ENCODE measurements at places on chromosomes 16 and 17.

GRCh38 chr17:73324160-73324475 is 12.3 kb upstream of the CDC42EP4 start:
- DNase-seq = peak; percentile 85

DNA sequence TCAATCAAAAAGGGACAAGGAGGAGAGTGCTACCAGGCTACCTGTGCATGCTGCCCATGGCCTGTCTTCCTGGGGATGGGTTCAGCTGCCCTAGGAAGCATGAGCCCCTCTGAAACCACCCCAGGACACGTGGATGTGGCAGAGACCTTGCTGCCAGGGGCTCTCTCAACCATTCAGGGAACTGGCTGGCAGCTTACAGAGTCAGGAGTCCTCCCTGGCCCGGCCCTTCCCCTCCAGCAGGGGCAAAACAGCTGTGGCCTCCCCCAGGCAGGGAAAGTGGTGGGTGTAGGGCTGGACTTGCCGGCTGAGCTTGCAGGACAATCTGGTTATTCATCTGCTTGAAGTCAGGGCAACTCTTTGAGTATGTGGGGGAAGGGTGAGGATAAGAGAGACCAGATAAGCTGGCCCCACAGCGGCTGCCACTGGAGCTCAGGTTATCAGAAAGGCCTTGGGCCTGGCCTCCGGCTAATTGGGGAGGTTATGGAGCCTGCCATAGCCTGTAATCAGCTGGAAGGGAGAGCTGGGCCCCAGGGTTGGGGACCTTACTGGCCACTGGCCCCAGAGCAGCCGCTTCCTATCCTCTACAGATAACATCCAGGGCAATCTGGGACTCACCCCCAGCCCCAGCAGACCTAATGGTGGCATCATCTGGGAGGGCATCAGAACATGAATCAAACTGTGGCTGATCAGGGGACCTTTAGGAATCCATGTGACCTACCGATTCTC is 5.6 kb upstream of the TBX2 start:
- peak; percentile 52 for DNase-seq

DNA sequence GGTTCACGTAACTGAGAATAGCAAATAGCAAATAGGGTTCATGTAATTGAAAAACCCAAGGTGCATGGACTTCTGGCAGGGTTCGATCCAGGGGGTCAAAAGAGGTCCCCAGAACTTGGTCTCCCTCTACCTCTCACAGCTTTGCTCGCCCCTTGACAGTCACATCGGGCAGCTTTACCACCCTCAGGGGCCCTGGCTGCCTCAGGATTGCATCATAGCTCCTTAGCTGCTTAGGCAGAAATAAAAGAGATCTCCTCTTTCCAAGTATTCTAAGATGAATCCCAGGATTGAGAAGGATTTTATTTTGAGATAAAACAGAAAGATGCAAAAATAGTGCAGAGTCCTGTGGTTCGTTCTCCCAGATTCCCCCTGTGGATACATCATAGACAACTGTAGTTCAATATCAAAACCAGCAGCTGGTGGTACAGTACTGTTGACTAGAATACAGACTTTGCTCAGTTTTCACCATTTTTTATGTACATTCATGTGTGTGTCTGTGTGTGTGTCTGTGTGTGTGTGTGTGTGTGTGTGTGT is 12.8 kb downstream of the ADGRG3 start:
- no peak for DNase-seq

DNA sequence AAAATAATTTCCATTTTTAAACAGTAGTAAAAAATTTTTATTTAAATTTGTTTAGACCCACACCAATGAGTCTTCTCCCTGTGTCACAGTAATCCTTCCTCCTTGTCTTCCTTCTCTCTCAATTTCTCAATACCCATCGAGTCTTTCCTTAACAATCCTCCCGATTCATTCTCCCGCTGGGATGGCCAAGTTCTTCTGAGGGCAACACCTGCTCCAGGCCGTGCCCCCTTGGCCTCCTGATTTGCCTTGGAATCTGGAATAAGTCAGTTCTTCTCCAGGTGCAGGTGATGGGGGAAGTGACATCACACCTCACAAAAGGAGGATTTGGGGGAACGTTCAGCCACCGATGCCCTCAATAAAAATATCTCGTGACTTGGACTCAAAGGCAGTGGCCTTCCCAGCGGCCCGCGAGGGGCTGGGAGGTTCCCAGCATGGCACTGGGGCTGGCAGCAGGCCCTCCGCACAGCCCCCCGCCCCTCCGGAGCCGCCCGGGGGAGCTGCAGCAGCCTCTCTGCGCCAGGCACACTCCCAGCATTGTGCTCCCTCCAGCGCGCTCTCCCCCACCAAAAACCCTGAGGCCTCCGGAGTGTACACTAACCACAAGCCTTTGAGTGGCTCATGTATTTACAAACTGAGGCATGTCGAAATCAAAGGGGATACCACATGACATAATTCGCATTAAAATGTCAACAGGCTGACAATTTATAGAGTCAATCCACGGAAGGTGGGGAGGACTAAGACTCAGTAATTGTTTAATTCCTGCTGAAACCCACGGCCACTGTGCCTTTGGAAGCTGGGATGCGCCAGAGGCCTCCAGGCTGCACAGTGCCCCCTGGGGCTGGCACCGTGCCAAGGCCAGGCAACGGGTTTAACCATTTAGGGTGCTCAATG is 120.5 kb downstream of the ZFHX3 start:
- no peak for DNase-seq

- peak; percentile 91 for DNase-seq
Observed at GRCh38 chr17:48593840-48594537, 410 bp upstream of the HOXB5 start.

GRCh38 chr17:40832840-40833239 is 10.4 kb upstream of the KRT10 start:
- DNase-seq = no peak

DNA sequence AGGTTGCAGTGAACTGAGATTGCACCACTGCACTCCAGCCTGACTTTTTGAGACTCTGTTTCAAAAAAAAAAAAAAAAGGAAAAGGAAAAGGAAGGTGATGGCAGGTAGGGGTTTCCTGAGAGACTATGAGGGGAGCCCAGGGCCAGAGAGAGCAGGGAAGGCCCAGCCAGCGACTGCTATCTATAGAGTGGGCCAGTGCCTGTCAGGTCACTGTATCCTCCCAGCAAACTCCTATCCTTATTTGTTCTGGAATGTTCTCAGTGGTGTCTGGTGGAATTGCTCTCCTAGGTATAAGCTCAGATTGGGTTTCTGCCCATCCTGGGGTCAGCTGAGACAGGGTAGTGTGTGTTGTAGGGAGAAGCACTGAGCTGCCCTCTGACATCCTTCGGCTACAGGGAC is 14.9 kb upstream of the TMEM11 start:
- DNase-seq = no peak

DNA sequence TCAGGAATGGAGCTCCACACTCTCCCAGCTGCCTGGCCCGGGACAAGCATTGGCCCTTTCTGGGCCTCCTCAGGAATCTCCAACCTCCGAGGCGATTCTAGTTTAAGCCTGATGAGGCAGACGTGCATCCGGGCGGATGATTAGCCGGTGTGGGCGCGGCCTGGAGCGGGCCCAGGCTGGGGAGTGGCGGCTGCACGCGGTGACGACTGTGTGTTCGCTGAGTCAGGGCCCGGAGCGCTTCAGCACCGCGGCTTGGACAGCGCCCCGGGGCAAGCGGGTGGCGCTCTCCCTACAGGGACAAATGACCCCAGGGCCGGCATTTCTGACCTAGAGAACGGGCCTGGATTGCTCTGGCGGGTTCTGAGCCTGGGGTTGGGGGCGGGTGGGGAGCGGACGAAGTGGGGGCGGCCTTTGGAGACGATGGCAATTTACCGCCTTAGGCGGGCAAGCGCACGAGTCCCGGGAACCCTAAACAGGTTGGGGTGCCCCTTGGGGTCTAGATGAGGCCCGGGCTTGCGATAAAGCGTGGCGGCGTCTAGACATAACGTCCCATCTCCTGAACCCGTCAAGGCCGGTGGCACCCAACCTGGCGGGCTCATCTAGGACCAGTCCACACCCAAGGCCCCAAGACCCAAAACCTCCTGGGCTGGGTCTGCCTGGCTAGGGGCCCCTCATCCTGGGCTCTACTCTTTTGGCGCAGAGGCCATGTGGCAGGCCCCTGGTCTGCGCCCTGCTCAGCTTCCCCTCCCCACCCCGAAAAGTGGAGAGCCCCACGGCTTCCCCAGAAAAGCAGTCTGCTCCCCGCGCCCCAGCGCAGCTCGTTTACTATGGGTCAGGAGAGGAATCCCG is 22.3 kb upstream of the ZNHIT3 start:
- peak; percentile 76 for DNase-seq

DNA sequence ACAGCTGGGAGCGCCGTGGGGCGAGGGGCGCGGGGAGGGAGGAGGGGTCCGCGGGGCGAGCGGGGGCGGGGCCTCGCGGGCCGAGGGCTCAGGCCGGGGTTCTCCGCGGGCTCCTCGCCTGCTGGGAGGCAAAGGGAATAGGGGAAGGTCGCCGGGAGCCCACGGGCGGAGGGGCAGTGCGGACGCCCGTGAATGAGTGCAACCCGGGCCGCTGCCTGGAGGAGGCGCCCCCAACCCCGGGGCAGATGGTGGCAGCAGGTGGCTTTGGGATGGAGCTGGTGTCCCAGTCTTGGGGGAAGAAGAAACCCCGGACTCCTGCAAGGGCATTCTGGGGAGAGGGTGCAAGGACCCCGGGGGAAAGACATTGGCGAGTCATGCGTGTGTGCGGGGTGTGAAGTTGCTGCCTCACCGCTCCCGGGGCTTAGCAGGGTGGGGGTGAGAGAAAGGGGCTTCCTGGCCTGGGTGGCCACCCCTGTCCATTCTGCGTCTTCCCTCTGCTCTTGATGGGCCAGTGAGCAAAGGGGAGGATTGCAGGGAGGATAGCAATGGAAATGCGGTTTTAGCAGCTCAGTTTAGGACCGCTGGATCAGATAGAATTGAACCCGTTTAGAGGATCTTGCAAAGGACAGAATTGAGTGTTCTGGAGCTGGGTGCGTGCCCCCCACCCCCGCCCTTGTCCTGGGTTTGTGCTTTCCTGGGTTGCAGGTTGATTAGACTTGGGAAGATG is 526 bp downstream of the KIAA0513 start:
- peak; percentile 75 for DNase-seq

DNA sequence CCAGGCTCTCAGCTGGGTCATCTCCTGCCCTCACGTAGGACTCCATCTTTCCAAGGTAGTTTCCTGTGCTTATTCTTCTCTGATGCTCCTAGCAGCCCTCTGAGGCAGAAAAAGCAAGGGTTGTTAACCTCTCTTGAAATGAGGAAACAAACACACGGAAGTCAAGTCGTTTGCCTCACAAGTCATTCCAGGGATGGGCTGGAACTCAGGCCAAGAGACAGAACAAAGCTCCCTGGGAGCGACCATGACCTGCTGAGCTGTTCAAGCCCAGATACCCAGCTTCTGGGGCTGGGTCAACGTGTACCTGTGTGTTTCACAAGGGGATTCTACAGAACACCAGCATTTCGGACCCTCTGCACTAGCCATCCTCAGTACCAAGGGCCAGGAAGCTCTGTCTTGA is 28.1 kb downstream of the SRL start:
- no peak for DNase-seq

GRCh38 chr17:58493506-58493905 is 5.3 kb upstream of the HSF5 start:
- DNase-seq = no peak

DNA sequence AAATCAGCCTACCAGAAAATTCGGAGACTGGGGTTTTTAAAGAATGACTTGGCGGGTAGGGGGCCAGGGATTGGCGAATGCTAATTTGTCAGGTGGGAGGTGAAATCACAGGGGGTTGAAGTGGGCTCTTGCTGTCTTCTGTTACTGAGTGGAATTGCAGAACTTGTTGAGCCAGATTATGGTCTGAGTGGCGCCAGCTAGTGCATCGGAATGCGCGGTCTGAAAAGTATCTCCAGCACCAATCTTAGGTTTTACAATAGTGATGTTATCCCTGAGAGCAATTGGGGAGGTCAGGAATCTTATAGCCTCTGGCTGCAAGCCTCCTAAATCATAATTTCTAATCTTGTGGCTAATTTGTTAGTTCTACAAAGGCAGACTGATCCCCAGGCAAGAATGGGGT is 762 bp upstream of the RBL2 start:
- no peak for DNase-seq

- DNase-seq = no peak
Observed at GRCh38 chr17:44940317-44940716, 7.3 kb downstream of the KIF18B start.

GRCh38 chr16:17748044-17748719 is 277.4 kb upstream of the XYLT1 start:
- no peak for DNase-seq

- DNase-seq = peak; percentile 82
Observed at GRCh38 chr17:78127888-78128550, 536 bp downstream of the TMC6 start.

DNA sequence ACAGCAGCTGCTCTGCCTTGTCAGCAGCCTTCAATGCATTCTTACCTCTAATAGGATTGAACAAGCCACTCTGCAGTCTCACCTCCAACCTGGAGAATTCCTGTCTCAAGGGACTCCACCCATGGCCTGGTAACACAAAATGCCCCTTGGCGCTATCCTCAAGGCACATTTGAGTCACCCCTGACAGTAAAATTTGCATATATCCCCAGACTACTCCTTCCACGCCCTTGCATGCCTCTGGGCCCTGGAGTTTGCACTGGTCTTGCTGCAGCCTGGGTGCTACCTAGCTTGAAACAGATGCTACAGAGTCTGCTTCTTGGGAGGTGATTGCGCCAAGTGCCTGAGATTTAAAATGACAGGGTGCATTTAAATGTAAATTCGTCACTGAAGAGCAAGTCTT is 391.4 kb upstream of the MAF start:
- no peak for DNase-seq

DNA sequence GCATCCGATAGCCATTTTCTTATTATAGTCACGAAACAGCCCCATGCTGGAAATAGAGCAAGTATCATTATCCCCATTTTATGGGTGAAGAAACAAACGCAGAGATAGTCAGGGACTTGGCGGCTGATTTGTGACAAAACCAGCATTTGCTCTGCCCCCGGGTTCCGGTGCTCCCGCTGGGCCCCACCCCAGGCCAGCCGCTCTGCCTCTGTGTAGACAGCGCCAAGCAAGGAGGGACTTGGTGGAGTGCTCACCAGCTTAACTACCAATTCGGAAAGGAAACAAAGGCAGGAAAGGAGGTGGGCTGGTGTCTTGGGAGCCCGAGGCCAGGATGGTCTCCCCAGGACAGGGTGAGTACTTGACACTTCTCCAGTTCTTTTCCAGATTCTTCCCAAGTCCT is 10.0 kb downstream of the SRL start:
- peak; percentile 62 for DNase-seq

All from right cardiac atrium (tissue), 5 donors.